EL (cell line): ENCODE measurements at places on chromosomes 1 and 21.

GRCh38 chr1:10794724-10795275 lies 1.6 kb downstream of the CASZ1 start:
- peak; percentile 22 for DNase-seq

DNA sequence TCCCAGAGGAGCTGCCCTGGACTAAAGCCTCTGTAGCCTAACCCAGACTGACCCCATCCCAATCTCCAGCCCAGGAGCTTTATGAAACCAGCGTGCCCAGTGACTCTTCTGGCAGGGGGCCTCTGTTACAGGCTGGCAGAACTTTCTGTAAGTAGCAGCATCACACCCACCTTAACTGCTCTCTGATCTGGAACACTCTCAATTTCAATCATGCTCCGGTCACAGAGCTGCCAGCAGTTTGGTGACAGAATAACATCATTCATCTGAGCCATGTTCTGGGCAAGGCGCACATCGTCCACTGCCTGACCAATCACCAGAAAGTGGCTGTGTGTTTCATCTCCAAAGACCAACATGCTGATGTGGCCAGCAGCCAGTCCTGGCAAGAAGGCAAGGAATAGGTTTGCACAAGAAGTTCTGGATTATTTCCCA lies 14.7 kb downstream of the ADCY10 start:
- DNase-seq = no peak

DNA sequence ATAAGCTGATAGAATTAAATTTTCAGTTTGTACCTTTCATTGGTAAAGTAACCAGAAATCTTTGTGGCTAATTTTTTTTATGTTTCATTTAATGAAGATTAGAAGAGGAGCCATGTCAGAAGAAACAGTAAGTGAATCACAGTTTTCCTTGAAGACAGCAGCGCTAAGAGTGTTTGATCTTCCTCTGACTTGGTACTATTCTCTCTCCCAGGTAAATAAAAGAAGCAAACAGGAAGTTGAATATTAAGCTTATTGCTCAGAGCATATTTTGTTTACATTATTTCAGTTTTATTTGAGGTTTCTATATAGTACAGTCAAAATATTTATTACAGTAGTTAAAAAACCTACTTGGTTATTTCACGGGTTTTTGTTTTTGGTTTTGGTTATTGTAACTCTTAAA lies 3.7 kb downstream of the MIGA1 start:
- no peak for DNase-seq

- DNase-seq = peak; percentile 96
Observed at GRCh38 chr1:109933856-109934711, 23.4 kb downstream of the CSF1 start.

GRCh38 chr1:83559129-83559840 lies 439.6 kb downstream of the TTLL7 start:
- DNase-seq = no peak
